Stimulated activated CD8-positive, alpha-beta memory T cell treated with anti-CD3 and anti-CD28 coated beads, Interleukin-7, amount 100 ng/mL, for 1 hour (primary cell): ENCODE measurements at places on chromosomes 7 and 10.

DNA sequence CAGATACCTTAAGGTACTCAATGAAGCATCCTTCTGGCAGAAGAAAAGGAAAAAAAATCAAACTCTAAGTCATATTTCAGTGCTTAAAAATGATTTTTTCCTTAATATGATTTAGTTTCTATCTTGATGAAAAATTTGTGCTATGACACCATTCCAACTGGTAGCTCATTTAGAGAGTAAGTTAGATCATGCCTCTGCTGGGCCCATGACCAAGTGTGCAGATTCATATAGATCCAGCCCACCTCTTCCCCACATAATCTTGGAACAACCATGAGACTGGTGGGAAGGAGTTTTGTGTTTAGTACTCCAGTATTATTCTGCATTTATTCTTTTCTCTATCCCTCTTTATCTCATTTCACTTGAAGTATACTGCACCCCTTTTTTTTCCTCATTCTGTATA, 908.3 kb downstream of the KCNMA1 start:
- no peak for DNase-seq

DNA sequence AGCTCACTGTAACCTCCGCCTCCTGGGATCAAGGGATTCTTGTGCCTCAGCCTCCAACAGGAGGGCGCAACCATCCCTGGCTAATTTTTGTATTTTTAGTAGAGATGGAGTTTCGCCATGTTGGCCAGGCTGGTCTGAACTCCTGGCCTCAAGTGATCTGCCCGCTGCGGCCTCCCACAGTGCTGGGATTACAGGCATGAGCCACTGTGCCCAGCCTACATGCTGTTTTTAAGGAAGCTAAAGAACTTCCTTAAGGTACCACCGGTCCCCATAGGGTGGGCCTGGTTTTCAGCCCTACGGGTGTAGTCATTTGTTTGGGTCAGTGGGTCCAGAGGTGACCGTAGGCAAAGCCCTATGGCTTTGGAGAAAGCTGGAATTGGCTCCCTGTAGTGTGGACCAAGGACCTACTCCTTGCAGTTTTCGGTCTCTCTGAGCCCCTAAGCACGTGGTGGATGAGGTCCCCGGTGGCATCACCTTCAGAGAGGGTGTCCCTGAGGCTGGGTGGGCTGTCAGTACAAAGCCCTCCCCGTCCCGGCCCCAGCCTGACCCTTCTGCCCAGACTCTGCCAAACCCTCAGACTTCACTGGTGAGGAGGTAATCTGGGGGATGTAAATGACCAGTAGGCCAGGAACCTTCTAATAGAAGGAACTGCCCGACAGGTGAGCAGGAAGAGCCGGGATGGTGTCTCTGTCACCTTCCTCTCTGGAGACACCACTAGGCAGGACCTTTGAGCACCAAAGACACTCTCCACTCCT, 30.5 kb downstream of the ANXA11 start:
- DNase-seq, result no peak

- DNase-seq, result no peak
These were observed 197.3 kb upstream of the PODXL start for GRCh38 chr7:131753620-131754222.

GRCh38 chr7:149292462-149292823, 30.4 kb downstream of the ZNF783 start:
- DNase-seq, result no peak

DNA sequence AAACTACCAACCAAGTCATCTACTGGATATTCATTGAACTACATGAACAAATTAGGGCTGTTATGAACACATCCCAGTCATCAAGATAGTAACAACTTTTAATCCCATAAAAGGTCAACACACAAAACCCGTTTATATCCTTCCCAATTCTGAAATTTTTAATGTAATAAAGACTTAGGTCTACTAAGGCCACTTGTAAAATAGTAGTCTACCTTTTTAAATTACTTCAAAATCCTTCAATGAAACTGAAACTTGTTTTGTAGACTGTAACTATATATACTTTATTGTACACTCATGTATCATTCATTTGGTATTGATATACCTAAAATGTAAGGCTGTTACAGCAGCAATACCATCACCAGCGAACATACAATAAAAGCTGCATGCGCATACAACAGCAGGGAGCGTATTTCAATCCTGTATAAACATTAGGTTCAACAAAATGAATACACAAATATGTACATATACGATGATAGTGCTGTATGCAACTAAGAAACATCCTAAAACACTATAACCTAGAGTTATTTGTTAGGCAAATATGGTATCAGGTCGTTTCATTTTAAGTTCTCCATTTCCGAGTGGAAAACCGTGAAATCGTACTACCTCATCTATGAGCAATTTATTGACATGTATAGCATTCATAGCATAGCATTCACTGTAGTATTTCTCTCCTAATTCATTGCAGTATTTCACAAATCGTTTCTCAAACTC, 973 bp downstream of the ATAD1 start:
- no peak for DNase-seq

DNA sequence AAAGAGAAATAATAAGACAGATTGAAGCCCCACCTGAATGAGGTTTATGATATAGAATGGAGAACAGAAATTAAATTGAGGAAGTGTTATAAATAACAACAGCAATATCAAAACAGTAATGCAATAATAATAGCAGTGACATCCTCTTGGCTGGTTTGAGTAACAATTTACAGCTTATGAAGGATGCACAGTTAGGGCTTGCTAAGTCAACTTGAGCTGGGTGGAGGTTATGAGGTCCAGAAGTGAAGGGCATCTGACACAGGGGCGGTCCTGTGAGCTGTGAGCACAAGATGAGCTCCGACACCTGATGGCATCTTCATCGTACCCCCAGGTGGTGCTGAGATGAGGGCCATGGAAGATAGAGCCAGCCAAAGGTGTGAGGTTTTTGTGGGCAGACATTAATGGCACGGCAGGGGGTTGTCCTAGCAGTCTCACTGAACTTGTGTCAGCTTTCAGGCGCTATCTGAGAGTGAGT, 30.5 kb downstream of the ARHGAP22 start:
- DNase-seq, result no peak

DNA sequence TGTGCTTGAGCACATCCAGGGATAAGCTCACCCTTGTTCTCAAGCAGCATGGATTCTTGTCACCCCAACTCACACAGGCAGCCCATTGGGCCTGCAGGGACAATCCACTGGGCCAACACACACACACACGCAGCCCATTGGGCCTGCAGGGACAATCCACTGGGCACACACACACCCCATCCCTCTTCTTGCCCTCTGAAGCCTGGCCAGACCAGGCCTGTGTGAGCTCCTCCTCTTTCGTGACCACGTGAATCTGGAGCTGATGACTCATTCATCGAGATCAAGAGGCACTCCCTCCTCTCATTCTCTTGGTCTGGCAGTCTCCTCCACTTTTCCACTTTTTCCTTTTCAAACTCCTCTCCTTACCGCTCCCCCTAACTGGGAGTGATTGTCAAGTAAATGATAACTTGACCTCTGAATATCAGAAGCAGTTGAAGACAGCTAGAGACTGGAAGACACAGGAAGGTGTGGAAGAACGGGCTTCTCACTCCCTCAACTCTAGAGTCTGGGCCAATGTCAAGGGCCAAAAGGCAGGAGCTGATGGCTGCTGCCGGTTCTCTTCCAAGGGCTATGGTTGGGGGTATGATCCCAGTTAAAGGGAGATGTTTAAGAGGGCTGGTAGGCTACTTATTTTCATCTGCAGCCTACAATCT, 89.7 kb downstream of the HIPK2 start:
- no peak for DNase-seq

- no peak for DNase-seq
These were observed 1.6 kb downstream of the GHRHR start for GRCh38 chr7:30965372-30965771.

DNA sequence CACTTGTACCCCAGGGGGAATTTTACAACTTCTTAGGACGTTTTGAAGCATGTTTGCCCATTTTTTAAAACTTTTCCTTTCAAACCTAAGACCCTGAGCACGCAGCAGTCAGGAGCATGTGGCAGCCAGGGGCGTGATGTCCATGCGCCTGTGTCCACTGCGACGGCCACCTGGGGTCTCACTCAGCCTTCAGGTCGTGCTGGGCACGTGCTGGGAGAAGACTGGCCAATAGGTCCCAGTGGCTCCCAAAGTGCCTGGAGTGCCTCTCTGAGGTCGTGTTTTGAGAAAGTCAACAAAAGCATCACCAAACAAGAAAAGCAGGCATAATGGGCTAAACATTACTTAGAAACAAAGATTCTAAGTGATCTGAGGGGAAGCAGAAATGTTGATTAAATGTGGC, 14.8 kb downstream of the LRRC27 start:
- no peak for DNase-seq

GRCh38 chr7:46835556-46835955, 746.4 kb downstream of the TNS3 start:
- DNase-seq, result no peak

DNA sequence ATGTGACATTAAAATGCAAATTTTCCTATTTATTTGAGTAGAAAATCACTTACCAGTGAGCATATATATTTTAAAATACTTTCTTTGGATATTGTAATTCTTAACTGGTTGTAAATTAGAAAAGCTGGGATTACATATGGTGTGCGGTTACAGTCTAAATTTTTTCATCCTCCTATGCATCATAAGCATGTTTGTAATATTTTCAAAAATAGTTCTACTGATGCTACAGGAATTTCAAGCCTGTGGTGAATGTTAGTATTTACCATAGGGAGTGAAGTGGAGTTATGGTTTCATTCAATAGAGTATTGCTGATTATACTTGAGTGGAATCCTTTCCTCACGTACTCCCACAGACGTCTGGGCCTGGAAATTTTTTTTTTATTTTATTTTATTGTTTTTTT, 34.6 kb upstream of the ST7 start:
- DNase-seq, result no peak

DNA sequence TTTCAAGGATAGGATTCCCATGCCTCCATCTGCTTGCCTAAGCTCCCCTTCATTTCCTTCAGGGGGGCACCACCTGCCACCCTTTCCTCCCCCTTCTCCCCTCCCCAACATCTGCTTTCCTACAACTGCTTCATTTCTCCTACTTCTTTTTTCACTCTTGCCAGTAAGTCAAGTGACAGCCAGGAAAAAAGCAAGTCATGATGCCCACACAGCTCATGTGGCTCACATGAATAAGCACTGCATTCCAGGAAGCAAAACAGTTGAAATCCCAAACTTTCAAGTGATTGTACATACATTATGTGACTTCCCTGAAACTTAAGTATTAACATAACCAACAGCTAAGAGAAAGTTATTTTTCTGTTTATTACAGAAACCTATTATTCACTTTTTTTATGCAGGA, 78.6 kb downstream of the TNS3 start:
- DNase-seq, result no peak

- DNase-seq, result no peak
These were observed 15.2 kb downstream of the IL2RA start for GRCh38 chr10:6046773-6047611.

DNA sequence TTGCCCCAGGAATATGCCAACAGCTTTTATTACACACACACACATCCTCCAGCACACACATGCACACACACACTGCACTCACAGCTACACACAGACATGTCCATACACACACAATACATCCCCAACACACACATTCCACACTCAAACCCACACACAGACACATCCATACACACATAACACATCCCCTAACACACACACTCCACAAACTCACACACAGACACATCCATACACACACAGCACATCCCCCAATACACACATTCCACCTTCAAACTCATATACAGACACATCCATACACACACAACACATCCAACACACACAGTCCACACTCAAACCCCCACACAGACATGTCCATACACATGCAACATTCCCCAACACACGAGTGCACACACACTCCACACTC, 19.1 kb downstream of the SH3PXD2A start:
- DNase-seq, result no peak

GRCh38 chr7:34756025-34756437, 98.0 kb downstream of the NPSR1 start:
- DNase-seq, result no peak

DNA sequence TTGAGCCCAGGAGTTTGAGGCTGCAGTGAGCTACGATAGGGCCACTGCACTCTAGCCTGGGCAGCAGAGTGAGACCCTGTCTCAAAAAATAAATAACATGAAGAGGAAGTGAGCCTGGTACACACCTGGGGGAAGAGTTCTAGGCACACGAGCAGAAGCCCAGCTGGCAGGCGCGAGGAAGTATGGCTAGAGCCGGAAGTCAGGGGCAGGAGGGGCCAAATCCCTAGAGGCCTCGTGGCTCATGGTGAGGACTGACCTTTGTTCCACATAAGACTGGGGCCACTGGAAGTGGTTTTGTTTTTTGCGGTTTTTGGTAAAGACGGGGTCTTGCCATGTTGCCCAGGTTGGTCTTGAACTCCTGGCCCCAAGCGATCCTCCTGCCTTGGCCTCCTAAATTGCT, 117.6 kb downstream of the HIP1 start:
- no peak for DNase-seq

DNA sequence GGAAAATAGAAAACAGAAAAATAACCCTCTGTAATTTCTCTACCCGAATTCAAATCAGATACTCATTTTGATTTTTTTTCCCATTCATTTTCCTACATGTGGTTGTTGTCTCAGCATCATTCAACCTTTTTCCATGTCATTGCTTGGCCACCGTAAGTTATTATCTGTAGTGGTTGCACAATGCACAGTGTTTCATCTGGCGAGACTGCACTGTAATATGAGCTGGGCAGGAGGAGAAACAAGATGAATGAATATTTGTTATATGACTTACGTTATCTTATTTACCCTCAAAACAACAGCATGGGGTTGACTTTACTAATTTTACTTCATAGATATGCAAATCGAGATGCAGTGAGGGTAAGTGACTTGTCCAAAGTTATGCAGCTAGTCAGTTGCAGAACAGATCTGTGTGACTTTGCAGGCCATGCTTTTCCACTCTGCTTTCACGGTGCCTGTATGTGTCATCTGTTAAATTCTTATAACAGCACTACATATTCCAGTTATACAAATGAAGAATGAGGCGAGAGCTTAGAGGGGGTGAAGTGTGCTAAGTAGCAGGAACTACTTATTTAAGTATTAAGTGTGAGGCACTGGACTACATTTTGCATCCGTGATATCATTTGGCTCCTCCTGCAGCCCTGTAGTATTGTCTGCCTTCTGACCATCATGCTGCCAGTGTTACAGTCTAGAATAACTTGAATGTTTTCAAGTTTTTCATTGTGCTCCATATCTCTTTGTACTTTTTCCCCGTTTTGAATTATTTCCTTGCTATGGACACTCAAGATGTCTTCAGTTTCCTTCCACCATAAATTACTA, 56.7 kb downstream of the ZMYND11 start:
- DNase-seq, result no peak
